ENCODE measurements at places on chromosomes 6 and 20. TPM values are rescaled to one million over a fixed set of nuclear protein-coding genes. Genes with fewer than 3 reads are reported as not detected.

ZNF318 gene
- total RNA-seq: 13.0 TPM

PABPC1L gene
- 6.4 TPM for total RNA-seq

PPP1R3G gene
- 4.4 TPM for total RNA-seq

PTCRA gene
- 1.8 TPM for total RNA-seq

ZSCAN23 gene
- 7.3 TPM for total RNA-seq

FLRT3 gene
- 12.9 TPM for total RNA-seq

MDFI gene
- 23.5 TPM for total RNA-seq

BTNL2 gene
- not detected for total RNA-seq

Measured in tongue (tissue), 3 donors.